Activated CD4-positive, alpha-beta memory T cell treated with anti-CD3 and anti-CD28 coated beads for 36 hours (primary cell): ENCODE measurements at places on chromosomes 3 and 15. TPM values are rescaled to one million over a fixed set of nuclear protein-coding genes. Genes with fewer than 3 reads are reported as not detected.

The CRYGS gene
- 2.7 TPM for total RNA-seq

DNA sequence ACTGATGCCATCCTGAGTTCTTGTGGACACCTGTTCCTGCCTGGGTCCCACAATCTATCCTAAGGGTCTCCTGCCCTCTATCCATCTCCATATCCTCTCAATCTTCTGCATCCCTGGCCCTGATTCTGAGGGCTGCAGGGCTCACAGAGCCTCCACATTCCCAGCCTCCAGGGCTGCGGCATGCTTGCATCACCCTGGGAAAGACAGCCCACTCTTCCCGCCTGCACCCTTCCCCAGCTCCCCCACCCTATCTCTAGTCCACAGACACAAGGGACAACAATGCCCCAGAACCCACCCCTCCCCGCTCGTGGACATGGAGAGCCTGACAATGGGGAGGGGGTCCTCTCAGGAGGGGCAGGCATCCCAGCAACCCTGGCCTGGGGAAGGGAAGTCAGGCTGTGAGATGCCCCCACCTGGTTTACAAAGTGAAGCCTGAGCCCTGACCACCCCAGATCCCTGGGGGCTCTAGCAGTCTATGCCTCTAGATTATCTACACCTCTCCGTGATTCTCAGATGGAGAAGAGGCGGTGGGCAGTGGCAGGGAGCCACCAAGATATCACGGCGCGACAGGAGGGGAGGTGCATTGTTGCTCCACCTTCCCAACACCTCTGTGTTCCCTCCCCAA, 10.3 kb downstream of the SEMA3G start:
- no peak for DNase-seq

DNA sequence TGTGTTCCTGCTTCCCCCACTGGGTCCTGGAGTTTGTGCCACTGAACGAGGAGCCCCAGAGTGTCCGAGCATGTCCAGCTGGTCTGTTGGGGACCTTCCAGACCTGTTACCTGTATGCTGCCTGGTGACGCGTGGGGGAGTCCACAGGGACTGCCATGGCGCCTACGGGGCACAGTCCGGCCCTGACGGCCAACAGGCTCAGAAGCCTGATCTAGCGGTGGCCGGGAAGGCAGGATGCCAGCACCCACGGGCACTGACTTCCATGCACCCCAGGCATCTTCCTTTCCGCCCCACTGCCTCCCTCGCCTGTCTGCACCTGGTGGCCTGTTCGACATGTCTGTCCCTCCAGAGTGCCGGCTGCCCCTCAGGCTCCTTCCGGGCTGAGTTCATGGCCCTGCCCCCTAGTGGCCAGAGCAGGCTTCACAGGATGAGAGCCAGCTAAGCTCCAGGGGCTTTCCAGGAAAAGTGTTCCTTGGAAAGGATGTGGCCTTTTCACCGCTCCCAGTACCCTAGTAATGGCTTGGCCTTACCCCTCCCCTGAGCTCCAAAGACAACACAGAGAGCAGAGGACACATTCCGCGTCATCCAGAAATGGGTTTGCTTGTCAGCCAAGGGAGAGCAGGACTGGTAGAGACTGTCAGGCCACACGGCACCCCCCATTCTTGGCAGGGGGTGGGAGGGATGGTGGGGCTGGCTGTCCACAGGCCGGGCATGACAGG, 35.7 kb downstream of the NGRN start:
- peak; percentile 76 for DNase-seq

- peak; percentile 76 for DNase-seq
Observed at GRCh38 chr3:16309558-16309957, 44.5 kb downstream of the OXNAD1 start.

- DNase-seq = peak; percentile 43
Observed at GRCh38 chr15:92095693-92096092, 242.2 kb downstream of the SLCO3A1 start.

GRCh38 chr3:73177827-73178226, 116.4 kb downstream of the EBLN2 start:
- no peak for DNase-seq

GRCh38 chr15:66948294-66948693, 117.1 kb upstream of the SMAD3 start:
- peak; percentile 52 for DNase-seq
